ENCODE measurements at places on chromosomes 6 and 20. TPM values are rescaled to one million over a fixed set of nuclear protein-coding genes. Genes with fewer than 3 reads are reported as not detected.
A peak's percentile ranks its signal among the peaks of the same experiment; 100 is the strongest.

Gene HLA-DOB
- total RNA-seq, result 1.4 TPM

Gene GABRR1
- not detected for total RNA-seq

Gene ESR1
- 34.6 TPM for total RNA-seq

- DNase-seq, result no peak
Measured at GRCh38 chr6:40348591-40348990, 238.6 kb downstream of the LRFN2 start.

- DNase-seq, result no peak
Measured at GRCh38 chr6:144897441-144897921, 612.3 kb downstream of the UTRN start.

- DNase-seq, result no peak
Measured at GRCh38 chr20:62951896-62952372, 575 bp upstream of the SLC17A9 start.

Gene C20orf96
- total RNA-seq, result 11.7 TPM

- no peak for DNase-seq
Measured at GRCh38 chr20:25444556-25444955, 37.1 kb downstream of the GINS1 start.

DNA sequence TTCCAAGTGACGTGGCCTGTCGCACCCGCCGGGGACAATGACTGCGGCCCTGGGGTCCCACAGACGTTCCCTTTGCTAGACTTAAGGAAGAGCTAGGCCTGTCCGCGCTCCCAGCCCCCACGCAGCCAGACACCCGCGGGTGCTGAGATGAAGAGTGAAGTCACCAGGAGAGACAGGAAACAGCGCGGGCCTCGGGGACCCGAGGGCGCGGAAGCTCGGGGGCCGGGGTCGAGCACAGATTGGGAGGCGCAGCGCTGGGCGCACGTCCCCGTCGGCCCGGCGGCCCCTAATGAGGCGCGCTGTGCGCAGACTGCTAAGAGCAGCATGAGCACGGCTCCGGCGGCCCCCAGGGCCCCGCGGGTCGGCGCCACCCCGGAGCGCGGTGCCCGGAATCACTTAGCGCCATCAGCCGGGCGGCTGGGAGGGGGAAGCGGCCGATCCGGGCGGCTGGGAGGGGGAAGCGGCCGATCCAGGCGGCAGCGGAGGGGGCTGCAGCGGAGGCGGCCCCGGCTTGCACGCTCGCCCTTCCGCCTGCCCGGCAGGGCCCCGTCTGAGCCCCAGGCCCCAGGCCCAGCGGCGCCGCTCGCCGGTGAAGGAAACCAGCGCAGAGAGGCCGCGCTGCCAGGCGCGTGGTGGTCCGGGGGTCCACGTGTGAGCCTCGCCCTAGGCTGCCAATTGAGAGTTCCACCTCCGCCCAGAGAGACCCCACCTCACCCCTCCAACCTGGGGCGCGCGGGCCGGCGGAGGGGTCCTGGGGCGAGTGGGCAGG is 8.3 kb upstream of the AVP start:
- no peak for DNase-seq

Gene ECT2L
- total RNA-seq, result 0.05 TPM

- no peak for DNase-seq
Measured at GRCh38 chr20:16367948-16368560, 205.2 kb downstream of the KIF16B start.

- no peak for DNase-seq
Measured at GRCh38 chr6:4941782-4942672, 61.8 kb downstream of the RPP40 start.

Gene DUSP15
- 17.0 TPM for total RNA-seq

DNA sequence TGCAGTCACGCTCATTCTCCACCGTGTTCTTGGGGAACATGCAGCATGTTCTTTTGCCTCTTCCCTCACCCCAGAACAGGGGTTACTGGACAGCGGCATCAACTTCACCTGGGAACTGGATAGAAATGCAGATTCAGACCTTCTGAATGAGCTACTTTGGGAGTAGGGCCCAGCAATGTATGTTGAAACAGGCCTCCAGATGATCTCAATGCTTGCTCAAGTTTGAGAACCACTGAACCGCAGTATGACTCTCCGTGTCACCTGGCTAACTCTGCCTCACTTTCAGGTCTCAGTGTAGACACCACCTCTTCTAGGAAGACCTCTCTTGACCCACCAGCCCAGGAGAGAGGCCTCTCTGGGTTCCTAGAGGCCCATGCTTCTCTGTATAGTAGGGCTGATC is 4.9 kb downstream of the TRIB3 start:
- DNase-seq, result no peak

GRCh38 chr6:67244037-67244436 is 1391.0 kb upstream of the ADGRB3 start:
- DNase-seq, result no peak

- DNase-seq, result no peak
Measured at GRCh38 chr6:168238159-168238909, 81.2 kb downstream of the DACT2 start.

DNA sequence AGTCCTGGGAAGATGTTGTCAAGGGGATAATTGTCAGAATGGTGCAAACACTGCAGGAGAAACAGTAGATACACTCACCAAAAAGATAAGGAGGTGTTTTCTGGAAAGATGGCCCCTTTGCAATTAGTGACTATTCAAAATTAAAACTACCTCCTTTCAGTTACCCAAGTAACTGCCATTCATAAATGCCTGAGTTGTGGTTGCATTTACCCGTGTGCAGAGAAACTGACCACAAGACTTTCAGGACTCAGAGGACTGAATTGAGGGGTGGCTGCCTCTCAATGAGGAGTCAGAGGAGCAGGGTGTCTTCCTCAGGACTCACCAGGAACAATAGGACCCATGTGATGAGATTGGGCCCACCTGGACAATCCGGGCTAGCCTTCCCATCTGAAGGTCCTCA is 39.0 kb downstream of the GCM1 start:
- DNase-seq, result no peak

GRCh38 chr20:19691125-19691524 is 66.9 kb upstream of the RIN2 start:
- DNase-seq, result no peak

Gene SOX18
- total RNA-seq, result 63.8 TPM

Gene PIGT
- 84.2 TPM for total RNA-seq

Gene NKAIN4
- not detected for total RNA-seq

Gene LIN28B
- total RNA-seq, result not detected

DNA sequence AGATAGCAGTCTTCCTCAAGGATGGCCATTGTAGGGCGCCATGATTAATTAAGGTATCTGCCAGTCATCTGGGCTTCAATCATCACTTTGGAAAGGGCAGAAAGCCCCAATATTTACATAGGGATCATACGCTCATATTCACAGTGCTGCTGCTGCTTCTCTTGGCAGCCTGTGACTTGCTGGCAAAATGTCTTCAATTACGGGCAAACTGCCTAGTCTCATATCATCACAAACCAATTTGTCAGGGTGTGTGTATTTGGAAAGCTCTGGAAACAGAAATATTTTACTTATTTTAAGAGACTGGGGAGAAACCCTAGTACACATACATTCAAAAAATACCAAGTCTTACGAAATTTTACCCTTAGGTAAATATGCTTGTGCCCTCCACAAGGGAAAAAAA is 77.6 kb downstream of the SAMD5 start:
- peak; percentile 29 for DNase-seq

DNA sequence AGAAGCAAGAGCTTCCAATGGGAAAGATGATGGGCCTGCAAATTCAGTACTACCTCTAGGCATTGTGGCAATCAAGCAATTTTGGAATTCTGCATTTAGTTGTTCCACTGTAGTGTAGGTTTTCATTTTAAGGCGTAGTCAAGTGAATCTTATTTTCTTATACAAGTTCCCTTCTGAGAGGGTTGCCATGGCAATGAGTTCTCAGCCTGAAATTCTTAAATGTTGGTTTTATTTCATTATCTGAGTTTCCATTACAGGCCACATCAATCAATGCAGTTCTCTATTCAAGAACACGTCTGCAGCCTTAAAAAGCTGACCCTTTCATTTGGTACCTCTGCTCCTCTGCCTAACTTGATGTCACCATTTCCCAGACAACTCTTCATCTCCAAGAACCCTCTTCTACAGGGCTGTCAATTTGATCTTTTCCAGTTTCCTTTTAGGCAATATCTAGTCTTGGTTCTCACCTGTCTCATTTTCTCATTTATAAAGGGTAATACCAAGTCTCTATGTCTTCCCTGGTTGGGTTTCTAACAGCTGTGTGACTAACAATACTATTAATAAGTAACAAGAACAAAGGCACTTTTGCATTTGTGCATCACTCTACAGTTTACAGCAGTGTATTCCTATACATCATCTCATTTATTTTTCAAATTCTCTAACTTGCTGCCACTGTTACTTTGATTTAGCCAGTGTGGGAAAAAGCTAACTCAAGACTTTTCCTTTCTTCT is 898.2 kb upstream of the FLRT3 start:
- no peak for DNase-seq

Gene NMBR
- not detected for total RNA-seq
